ENCODE measurements at places on chromosomes 2 and 18.

DNA sequence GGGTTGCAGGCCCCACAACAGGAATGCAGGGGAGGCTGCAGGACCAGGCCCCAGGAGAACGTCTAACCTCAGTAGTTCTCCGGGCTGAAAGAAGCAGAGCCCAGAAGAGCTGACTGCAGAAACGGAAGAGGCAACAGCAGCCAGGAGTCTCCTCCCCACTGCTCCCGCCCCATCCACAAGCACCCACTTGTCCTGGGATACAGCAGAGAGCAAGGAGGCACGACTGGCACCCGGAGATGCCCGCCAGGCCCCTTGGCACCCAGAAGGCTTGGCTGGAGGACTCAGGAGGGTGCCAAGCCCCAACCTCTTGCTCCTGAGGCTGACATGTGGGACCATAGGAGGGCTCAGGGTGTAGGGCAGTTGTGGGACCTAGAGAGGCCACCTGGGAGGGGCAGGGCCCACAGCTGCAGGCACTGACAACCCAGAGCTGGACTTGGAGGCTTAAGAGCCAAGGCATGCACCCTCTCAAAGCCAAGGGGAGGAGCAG, 29.0 kb upstream of the TNS1 start:
- DNase-seq = no peak

DNA sequence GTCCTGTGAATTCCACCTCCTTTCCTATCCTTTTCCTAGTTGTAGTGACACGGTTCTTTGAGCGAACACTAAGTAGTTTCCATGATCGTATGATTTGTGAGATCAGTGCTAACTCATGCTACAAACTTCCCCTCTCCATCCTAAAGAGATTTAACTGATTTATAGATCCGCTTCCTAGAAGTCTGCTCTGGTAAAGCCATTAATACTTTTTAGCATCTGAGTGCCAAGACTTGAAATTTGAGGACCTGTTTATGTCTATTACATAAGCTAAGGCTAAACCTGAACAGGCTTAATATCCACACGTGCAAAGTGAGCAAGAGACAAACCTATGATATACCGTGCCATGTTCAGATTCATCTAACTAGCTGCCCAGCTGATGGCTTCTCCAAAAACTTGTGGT, 14.9 kb downstream of the PROKR1 start:
- no peak for DNase-seq

DNA sequence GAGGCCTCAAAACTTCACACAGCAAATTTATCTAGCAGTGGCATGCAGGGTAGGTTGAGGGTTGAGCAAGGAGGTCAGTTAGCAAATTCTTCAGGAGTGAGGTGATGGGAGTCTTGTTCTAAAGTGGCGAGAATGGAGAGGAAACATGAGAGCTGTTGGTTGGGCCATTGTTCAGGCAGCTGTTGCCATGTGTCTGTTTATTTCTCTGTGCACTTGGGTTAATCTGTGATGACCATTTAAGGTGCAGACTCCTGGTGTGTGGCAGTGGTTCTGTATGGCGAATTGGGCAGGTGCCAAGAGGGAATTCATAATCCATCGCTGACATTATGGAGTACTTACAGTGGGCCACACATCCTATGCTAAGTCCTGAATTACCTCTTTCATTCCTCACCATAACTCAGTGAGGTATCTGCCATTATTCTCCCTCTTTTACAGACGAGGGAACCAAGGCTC, 30.4 kb downstream of the TMEM178A start:
- DNase-seq = no peak

DNA sequence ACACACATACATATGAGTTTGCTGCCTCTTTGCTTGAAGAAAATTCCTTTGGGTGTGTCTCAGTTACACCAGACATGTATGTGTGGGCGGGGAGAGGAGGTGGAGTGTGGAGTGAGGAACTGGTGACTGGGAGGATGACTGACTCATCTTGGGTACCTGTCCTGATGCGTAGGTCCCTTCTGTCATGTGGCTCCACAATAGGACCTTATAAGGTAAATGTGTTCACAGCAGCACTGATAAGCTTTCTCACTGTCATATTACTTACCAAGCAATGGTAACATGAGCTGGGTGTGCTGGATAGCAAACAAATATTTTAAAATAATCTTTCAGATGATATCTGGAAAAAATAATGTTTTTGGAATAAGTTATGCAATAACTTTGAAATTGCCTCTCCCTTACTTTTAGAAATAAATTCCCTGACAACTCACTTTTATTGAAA, 45.1 kb downstream of the SLC9A2 start:
- no peak for DNase-seq

DNA sequence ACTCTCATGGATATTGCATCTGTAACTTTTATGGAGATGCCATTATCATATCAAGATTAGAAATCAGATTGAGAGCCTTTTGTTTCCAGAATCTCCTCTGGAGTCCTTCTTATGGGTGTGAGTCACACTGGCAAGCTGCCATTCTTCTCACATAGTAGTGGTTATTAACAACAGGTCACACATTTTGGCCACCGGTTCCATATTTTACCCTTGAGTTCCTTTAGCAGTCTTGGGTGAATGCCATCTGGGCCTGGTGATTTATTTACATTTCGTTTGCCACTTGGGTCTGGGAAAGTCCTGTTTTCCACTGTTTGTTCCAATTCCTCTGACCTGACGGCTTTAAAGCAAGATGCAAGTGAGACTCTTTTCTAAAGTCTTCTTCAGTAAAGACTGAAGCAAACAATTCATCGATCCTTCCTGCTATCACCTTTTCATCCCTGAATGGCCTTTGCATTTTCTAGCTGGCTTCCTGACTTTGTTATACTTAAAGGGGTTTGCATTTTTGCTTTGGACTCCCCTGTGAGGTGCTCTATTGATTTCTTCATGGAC, 80.5 kb upstream of the CAVIN2 start:
- no peak for DNase-seq

DNA sequence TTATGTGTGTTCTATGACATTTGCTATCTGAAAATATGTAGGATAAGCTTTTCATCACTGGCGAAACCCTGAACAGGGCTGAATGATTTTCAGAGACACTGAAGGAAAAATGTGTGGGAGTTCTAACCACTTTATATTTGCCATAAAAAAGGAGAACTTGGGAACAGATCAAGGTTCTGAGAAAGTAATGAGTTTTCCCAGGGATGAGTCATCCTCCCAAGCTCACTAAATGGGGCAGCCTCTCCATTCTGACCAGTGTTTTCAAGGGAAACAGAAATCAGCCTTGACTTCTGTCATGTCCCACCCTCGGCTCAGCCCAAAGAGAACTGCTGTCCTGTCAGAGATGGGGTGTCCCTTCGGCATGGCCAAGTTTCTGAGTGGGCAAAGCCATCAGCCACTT, 2109.8 kb upstream of the CELF4 start:
- DNase-seq = no peak

Data from Right ventricle myocardium inferior (tissue), 1 donor.